ENCODE measurements at places on chromosomes 5 and 9. TPM values are rescaled to one million over a fixed set of nuclear protein-coding genes. Genes with fewer than 3 reads are reported as not detected.

DNA sequence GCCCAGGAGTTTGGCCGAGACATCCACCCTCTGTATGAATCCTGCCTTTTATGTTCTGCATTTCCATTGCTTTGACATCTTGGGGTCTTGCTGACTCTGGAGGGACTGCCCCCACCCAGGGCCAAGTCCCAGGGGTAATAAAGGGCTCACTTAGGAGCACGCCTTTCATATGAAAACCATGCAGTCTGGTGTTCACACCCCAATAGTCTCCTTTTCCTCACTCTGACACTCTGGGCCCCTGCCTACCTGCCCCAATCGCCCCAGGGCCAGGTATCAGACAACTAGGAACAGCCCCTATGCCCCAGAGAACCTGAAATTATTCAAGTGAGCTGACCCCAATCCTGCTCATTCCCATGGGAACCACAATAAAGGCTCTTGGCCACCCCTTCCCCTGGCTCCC, 33.1 kb upstream of the RAPGEF1 start:
- no peak for DNase-seq

The LCN9 gene
- not detected for total RNA-seq

The NUTM2G gene
- not detected for total RNA-seq

DNA sequence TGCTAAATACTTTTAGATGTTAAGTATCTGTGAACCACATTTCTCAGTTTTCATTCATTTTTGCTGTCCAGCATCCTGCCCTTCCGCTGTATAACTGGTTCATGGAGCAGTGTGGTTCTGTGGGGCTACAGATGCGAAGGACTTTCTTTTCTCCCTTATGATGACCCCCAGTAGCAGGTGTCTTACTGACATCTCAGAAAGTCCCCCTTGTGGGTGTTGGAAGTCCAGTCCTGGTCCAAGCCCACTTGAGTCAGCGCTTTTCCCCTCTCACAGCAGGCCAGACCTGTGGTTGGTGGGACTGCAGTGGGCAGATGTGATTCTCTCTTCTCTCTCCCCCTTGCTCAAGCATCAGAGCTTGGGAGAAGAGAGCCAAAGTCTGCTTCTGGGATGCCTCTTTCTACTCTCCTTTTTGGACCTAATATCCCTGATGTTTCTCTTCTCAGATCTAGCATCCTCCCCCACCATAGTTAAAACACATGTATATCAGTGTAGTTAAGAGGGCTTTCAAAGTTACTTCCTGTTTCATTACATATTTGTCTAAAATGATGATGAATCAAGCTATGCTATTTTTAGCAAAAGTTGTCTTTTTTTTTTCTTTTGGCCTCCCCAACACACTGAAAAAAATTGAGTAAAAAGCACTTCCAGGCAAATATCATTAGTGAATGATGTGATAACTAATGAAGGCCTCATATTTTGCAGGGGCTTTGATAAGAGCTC, 119.5 kb upstream of the ZNF618 start:
- DNase-seq = no peak

The PCDHB8 gene
- 0.21 TPM for total RNA-seq

DNA sequence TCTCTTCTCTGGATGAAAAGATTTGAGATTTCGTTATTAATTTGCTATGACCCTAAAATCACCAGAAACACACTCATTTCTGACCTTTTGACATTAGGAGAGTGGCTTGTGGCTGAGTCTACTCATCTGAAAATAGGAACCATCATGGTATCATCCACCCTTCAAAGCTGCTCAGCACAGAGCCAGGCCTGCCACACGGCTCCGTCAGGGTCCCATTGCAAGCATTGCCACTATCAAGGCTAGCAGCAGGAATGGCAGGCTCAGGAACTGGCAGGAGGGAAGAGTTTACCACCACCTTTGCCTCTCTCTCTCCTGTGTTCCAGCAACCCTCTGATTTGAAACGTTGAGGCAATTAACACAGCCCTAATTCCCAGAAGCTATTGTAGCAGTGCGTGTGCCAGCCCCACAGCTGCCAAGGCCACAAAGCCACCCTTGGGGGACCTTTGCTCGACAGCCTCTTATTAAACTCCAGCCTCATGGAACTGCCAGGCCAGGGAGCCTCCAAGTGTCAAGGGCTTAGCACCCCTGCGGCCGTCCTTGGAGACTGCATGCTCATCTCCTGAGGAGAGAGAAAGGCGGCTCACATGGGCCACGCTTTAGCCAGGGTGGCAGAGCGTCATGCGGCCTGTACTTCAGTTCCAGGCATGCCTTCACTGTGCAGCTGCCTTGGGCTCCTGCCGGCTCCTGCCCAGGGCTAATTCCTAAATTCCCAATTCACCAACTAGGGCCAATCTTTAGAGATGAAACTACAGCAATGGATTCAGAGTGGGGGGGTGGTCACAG, 145.9 kb downstream of the ROR2 start:
- DNase-seq = no peak

The KCNV2 gene
- not detected for total RNA-seq

The GARIN3 gene
- not detected for total RNA-seq

The SLC34A3 gene
- total RNA-seq = 0.34 TPM

GRCh38 chr9:84285381-84285780, 55.2 kb downstream of the SLC28A3 start:
- no peak for DNase-seq

DNA sequence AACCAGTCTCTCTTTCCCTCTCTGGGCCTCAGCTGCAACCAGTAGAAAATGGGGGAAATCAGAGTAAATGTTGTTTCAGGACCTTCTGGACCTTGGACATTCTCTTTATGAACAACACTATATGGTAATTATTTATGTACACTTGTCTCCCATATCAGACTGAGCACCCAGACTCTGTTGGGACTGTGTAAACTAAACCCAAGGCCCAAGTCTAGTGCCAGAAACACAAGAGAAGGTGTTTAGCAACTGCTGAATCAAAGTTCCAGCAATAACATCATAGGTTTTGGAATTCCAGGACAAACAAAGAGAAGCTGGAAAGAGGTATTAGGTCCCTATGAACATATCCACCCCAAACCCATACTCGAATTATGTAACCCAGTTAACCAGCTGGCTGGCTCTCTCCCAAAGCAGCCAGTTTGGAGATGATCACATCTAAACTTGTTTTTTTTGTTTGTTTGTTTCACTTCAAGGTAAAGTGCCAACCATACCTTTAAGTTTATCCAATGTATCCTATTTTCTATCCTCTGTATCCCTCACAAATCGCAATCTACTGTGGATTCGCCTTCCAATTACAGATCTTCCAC, 1.9 kb upstream of the RNF38 start:
- DNase-seq = no peak

DNA sequence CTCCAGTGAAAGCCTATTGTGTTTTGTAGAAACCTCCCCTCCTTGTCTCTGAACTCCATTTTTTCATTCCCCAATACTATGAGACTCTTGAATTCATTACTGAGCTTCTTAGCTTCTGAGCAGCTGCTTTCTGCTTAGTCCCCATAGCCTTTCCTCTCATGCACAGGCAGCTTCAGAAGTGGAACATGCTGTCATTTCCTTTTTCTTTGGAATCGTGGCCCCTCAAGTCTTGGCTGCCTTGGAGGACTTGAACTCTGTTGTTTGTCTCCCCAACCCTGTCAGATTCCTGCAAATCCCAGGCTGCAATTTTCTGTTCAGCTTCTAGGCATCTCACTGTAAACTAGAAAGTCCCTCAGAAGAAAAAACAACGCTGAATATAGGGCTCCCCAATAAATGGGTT, 268.5 kb downstream of the ARRDC3 start:
- DNase-seq = no peak

DNA sequence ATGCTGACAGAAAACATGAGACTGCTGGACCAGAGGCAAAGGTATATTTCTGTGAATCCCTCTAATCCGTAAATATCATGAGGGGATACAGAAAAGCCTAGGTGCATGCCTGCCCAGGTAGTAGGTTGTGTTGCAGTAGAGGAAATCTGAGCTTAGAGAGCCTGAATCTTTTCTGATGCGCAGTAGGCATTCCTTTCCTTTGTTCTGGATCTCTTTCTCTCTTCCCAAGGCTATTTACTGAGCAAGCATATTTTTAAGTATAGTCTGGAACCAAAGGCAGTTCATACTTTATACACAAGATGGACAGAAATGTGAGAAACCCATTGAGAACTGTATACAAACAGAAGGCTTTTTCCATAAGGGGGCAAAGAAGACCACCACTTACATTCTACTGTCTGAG, 359.3 kb downstream of the TMEM161B start:
- no peak for DNase-seq
